ENCODE measurements at places on chromosomes 11 and 22. TPM values are rescaled to one million over a fixed set of nuclear protein-coding genes. Genes with fewer than 3 reads are reported as not detected.

Gene EXPH5
- 36.3 TPM for total RNA-seq

Gene DERL3
- total RNA-seq: 1.2 TPM

Gene BTBD18
- not detected for total RNA-seq

Gene TMEM151A
- 0.15 TPM for total RNA-seq

Gene SLC25A1
- total RNA-seq: 79.9 TPM

Gene RTN4RL2
- 3.4 TPM for total RNA-seq

Gene OSM
- total RNA-seq: not detected

Gene CHST1
- not detected for total RNA-seq

Gene SAA2
- total RNA-seq: not detected

Gene OR4A16
- total RNA-seq: not detected

DNA sequence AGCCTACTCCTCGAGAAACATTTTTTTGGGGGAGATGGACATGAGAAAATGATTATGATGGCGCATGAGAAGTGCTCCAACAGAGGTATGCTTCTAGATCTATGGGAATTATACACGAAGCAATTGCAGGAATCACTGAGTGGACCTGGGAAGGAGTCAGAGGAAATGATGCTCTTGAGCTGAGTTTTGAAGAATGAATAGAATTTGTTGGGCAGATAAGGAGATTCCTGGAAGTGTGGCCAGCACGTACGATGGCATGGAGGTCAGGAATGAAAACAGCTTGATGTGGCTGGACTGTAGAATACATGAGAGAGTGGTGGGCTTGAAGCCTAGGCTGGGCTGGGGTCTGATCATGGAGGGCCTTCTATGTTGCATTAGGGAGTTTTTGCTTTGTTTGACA, 31.7 kb downstream of the ADAMTS15 start:
- DNase-seq: no peak

GRCh38 chr11:85884581-85885021, 29.4 kb downstream of the CCDC83 start:
- DNase-seq: peak; percentile 50

- no peak for DNase-seq
Measured at GRCh38 chr11:103671143-103671651, 365.2 kb upstream of the DDI1 start.

GRCh38 chr11:271319-271715, 6.9 kb upstream of the NLRP6 start:
- DNase-seq: no peak

- peak; percentile 74 for DNase-seq
Measured at GRCh38 chr11:109728056-109728455, 306.1 kb downstream of the C11orf87 start.

GRCh38 chr11:19472679-19473078, 231.9 kb upstream of the E2F8 start:
- DNase-seq: no peak

DNA sequence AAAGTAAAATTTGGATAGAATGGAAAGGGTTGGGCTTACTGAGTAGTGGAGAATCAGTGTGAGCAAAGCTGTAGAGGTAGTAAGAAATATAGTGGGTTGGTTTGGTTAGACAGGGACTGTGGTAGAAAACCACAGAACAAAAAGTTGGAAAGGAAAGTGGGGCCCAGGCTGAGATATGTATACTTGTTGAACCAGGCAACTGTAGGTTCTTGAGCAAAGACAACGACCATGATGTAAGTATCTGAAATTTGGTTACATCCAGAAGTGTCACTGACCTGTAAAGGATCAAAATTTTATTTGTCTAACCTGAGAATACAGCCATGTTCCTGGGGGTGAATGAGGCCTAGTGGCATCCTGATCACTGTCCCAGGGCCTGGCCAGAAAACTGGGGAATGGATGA, 114.1 kb downstream of the STIM1 start:
- no peak for DNase-seq

GRCh38 chr22:20205964-20206708, 55.3 kb upstream of the CCDC188 start:
- peak; percentile 49 for DNase-seq

DNA sequence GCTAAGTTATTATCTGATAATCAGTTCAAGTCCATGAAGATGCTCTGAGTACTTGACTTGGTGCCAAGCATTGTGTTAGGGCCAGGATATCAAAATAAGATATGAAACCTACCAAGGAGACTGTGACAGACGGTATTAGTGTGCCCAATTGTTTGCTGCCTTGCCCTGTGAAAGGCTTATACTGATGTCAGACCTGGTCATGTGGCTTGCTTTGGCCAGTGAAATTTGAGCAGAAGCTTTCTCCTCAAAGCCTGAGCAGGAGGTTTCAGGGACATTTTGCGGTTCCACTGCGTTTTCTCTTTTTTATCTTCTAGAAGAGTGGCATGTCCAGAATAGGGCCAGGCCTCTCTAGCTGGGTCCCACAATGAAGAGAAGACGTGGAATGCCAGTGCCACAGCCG, 15.8 kb upstream of the PKNOX2 start:
- DNase-seq: no peak

DNA sequence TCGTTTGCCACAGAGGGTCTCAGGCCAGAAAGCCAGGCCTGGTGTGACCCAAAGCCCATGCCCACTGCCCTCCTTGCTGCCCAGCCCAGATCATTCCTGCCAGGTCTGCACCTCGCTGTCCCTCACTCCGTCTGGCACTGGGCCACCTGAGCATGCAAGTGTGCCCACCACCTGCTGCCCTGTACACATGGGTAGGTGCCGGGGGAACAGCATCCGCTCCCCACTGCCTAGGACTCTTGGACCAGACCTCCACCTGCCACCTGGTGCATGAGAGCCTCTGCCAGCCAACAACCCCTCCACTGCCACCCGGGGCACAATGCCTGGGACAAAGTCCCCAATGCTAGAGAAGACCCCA, 12.5 kb downstream of the MGAT3 start:
- DNase-seq: no peak

GRCh38 chr11:34620820-34621792, at the start of gene EHF:
EHF (plus strand) TSS chr11:34621093; CDS start chr11:34642631, 21,538 bp downstream.
- peak; percentile 99 for DNase-seq

DNA sequence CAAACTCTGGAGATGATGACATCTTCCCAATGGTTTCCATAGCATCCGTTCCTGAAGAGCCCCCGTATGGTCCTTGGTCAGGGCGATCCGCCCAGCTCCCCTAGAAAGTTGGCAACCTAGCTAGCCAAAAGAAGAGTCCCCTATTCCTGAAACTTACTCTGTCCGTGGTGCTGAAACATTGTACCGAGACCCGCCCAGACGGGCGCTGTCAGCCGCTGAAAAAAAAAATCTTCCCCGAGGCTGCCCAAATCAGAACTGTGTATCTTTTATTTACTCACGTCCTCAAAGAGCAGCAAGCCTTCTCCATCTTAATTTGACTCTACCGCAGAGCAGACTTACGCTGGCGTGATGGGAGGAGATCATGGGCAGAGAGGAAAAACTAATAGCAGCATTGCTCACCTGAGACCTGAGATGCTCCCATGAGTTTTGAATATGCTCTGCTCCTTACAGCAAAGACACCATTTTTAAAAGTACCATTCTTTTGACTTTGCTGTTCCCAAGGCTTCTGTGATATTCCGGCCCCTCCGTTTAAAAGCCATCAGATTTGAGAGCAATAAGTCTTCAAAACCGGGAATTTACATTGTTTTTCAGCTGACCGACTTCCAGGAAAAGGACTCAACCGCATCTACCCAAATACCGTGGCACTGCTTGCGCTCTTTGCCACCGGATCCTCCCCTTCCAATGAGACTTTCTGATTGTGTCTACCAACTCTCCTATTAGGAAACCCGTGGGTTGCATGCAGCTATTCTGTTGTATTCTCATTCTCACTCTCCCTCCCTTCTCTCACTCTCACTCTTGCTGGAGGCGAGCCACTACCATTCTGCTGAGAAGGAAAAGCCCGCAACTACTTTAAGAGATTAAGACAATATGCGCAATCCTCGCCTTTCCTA, at the start of gene SLC17A6:
Gene SLC17A6, plus strand, starts transcription at position 786 of the 890 bp plus-strand sequence. CDS start 153 bp downstream, outside the sequence.
- DNase-seq: no peak

DNA sequence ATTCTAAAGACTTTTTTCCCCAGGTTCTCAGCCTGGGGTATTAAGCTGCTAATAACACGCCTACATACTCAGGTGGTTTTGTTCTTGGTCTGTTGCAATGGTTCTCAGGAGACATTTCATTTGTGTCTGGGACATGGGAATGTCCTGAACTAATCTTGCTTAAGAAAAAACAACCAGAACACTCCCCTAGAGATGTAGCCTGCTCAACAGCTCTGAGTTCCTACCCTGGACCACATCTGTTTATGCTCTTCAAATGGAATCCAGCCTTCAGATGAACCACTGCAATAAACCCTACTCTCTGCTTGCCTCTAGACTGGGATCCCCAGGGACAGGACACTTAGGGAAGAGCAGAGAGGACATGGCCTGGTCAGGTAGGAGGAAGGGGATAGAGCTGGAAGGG, 29.9 kb downstream of the RELT start:
- no peak for DNase-seq

DNA sequence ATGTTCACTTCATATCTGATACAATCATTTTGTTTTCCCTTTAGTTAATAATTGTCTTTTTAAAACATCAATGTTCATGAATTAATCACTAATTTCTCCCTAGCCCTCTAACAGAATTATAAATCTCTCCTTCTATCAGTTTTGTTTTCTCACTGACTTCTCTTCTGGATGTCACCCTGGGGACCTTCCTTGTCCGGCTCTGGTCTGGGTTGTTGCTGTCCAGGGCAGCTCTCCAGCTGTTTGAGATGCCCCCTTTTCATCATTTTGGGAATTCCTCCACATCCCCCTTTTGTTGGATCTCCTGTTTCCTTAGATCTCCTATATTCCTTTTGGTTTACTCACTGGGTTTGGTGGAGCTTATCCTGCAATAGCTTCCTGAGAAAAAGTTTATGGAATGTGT, 35.6 kb upstream of the PSMA1 start:
- DNase-seq: no peak

- DNase-seq: no peak
Measured at GRCh38 chr11:89249196-89249595, 71.5 kb downstream of the TYR start.

GRCh38 chr11:12321217-12321937, 56.0 kb upstream of the PARVA start:
- no peak for DNase-seq

DNA sequence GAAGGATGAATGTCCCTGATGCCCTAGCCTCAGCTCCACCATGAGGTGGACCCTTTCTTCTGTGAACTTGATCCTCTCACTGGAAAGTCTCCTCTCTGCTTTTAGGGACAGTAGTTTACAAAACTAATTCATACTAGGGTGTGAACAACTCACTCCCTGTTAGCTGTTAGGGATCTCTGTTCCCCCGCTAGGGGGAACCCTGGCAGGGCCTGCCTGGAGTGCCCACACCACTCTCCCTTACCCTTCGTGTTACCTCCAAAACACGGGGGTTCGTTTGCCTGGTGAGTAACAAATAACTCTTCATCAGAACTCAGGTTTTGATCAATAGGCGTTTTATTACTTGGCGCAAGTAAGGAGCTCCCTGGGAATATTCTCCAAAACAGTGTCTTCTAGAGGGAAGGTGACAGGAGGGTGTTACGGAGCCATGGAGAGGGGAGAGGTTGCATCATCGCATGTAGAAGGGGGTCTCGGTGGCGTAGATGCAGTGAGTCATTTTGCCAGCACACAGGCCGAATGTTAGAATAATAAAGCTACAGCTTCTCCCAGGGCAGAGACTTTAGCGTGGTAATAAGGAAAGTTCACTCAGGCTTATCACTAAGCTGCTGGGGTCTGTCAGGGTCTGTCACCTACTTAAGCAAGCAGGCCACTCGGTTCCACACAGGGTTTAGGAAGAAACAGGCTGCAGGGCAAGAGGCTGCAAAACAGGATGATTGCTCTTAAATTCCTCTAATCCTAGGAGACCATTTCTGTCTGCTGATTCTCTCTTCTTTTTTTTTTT, 45.8 kb downstream of the C11orf96 start:
- no peak for DNase-seq

DNA sequence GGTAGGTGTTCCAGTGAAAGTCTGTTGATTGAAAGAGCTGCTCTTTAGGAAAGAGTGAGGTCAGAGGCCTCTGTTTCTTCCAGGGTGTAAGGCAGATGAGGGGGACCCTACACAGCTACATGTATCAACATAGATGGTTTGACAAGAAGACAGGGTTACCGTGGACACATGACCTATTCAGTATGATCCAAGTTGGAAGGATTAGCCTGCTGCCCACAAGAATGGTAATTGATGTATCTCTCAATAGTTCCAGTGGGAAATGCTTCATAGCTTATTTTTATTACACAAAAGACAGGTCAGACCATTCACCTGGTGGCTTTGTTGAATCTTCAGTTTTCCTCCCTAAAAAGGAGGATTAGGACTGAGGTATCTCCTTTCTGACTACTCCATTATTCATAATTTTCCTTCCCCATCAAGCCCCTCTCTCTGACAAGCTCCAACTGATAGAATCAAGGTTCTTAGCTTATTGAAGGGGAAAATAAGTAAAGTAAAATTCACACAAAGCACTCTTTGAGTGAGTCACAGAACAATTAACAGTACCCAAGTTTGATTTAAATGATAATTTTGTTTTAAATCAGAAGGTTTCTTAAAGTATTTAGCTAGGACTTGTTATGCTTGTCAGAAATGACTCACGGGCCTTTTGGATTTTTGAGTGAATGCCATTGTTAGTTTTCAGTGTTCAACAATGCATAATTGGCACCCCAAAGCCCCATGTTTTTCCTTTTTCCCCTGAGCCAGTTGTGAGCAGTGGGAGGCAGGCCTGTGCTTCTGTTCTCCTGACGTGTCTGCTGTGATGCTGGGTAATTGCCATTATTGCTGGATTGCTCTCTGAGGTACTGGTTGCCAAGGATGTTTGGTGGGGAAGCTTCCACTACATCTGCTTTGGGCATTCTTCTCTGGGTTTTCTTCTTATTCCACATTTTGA, 373.2 kb downstream of the DDX10 start:
- no peak for DNase-seq

DNA sequence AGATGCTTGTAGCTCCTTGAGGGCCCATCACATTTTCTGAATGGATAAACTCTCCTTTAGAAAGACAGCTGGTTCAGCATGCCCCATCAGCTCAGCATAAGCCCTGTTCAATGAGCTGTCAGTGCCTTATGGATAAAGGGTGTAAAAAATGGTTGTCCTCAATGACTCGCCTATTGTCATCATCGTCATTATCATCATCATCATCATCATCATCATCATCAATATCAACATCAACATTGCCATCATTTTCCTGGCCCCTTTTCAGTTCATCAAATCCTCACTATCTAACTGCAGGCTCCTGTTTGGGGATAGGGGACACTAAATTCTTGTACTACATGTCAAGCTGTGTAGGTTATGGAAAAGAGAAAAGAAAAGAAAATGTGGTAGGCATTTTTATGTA, 310.7 kb upstream of the MTNR1B start:
- no peak for DNase-seq

DNA sequence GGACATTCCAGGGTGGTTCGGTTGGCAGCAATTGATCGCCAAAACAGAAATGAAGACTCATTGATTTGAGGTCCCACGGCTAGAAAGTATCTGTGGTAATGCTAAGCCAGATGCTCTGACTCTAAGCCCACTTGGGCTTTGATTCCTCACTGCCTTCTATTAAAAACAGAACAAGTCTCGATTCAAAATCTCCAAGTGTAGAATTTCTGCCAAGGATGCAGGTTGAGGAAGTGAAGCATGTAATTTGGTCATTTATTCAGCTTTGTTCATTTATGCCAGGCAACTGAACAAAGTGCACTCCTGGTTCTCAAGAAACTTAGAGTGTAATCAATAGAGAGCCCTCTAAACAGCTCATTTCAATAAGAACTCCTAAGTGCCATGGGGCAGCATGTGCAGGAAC, 2.3 kb upstream of the CEP295 start:
- DNase-seq: no peak
